RWPE1 (cell line): ENCODE measurements at places on chromosomes 4 and X.

DNA sequence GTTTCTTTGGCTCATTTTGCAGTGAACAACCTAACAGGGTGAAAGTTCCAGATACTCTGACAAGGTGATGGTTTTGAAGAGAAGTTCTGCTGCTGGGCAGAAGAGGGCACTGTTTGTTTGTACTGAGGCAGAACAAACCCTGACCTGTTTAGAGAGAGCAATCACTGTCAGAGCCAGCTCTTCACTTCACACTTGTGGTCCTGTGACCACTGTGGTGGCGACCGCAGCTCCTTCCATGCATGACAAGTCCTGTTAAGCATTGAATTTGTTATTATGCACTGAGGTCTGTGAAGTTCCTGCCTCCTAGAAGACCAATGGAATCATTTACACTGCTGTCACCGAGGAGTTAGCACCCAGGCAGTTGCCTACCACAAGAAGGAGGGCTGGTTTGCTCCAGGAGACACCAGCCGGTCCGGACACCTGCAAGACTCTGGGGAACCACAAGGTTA lies 86.6 kb downstream of the ZNF330 start:
- DNase-seq, result peak; percentile 52

GRCh38 chr4:25484243-25484721 lies 107.2 kb downstream of the ANAPC4 start:
- DNase-seq, result no peak

- DNase-seq, result no peak
Observed at GRCh38 chr4:25654031-25654970, 1.4 kb upstream of the SLC34A2 start.

GRCh38 chrX:86047174-86047935 lies at the start of gene CHM:
TSS of gene CHM (minus strand) at chrX:86047558. CDS start at chrX:86047532, 26 bp downstream.
- peak; percentile 66 for DNase-seq

GRCh38 chr4:186481998-186482790 lies 73.2 kb downstream of the MTNR1A start:
- DNase-seq, result no peak
